ENCODE measurements at places on chromosomes 3 and 15.

- no peak for DNase-seq
Observed at GRCh38 chr15:69509131-69509530, 56.5 kb downstream of the RPLP1 start.

DNA sequence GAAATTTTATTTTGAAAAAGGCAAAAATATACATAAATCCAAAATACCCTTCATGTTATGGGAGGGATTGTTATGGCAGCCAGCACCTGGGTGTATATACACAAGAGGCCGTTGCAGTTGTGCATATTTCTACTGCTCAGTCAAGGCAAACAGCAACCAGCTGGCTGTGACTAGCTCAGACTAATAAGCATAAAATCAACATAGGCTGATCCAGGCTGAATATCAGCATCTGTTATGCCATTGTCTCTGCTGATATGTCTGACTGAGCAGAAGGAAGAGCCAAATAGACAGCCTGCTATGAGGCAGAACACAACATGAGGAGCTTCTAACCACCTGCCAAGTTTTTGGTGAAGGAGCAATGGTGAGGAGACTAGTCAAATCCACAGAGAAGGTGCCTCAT is 457.5 kb upstream of the ALCAM start:
- no peak for DNase-seq

GRCh38 chr3:155370198-155370597 is 76.7 kb upstream of the STRIT1 start:
- no peak for DNase-seq

- no peak for DNase-seq
Observed at GRCh38 chr15:78065973-78066946, 11.3 kb downstream of the TBC1D2B start.

GRCh38 chr15:67067930-67068551 is 2.6 kb downstream of the SMAD3 start:
- no peak for DNase-seq

- DNase-seq = no peak
Observed at GRCh38 chr15:55834331-55834730, 91.4 kb upstream of the PRTG start.

GRCh38 chr3:122076491-122077292 is 21.5 kb downstream of the CD86 start:
- no peak for DNase-seq

DNA sequence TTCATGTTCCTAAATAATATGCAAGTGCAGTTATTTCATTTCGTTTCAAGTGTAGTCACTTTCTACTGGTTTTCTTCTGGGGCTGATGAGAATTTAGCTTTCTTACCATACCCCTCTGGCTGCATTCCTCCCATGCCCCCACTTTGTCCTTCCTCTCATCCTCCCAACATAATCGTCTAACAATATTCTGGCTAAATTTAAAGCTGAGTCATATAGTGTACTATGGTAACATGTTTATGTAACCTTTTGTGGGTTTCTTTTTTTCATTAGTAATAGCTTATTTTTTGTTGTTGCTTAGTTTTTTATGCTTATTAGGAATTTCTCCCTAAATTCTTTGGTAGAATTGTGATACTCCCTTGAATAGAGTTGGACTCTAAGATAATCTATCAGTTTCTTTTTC is 30.5 kb downstream of the DUT start:
- no peak for DNase-seq

- DNase-seq = no peak
Observed at GRCh38 chr3:134447351-134447750, 38.4 kb downstream of the ANAPC13 start.

DNA sequence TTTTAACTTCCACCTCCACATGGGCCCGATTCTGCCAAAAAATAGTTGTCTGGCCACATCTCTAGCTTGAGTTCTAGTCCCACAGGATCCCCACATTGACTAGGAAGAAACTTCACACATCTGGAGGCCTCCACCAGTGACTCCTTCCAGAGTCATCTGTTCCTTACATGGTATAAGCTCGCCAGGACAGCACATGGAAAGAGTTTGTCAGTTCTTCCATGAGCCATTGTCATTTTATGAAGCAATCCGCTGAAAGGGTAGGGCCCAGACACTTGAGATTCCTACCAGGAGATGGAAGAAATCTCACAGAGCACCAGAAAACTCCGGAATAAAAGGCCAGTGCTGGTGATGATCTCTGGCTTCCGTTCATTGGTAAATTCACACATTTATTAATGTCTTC is 350.5 kb upstream of the ICE2 start:
- DNase-seq = no peak

DNA sequence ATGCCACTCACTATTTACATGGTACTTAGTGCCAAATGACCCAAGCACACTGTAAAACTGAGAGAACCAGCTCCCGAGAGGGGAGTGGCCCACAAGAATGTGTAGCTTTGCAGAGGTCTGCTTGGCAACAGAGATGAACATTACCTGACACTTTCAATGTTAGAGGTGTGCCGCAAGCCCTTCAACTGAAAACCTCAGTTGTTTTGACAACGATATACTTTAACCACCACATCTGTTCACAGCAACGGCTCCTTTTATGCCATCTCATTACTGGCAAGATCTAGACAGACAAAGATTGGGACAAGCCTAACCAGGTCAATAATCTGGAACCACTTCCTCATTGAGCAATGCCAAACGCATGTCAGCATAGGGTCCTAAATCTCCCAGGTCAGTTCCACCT is 23.7 kb downstream of the NEK10 start:
- no peak for DNase-seq

DNA sequence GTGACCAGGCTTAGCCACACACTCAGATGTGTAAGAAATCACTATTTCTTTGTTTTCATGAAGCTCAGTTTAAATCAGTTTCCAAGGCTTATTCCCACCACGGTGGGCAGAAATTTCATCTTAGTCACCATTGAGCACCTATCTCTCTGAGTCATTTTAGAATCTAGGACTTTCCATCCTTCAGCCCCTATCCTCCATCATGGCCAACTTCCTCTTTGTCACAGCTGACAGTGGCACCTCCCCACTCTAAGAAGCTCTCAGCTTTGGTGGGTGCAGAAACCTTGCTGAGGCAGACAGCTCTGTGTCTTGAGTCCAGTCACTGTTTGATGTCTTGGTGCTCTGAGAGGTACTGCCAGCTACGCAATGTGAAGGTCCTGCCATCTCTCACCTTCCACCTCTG is 32.9 kb downstream of the SNTN start:
- no peak for DNase-seq

DNA sequence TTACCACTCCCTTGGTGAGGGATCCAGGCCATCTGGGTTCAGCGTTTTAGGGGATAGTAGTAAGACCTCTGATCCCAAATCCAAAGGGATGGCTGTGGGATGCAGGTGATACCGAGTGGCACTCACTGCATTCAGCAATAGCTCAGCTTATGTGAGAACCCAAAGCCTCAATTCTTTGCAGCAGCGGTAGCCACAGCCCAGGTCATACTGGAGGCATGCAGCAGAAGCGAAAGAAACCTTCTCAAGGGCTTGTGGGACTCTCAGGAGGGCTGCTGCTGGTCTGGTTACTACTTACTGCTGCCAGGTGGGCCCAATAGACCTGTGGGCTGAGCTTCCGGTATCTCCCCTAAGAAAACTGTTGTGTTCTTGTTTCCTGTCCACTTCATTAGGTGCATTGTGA is 38.0 kb downstream of the CHCHD6 start:
- DNase-seq = no peak

DNA sequence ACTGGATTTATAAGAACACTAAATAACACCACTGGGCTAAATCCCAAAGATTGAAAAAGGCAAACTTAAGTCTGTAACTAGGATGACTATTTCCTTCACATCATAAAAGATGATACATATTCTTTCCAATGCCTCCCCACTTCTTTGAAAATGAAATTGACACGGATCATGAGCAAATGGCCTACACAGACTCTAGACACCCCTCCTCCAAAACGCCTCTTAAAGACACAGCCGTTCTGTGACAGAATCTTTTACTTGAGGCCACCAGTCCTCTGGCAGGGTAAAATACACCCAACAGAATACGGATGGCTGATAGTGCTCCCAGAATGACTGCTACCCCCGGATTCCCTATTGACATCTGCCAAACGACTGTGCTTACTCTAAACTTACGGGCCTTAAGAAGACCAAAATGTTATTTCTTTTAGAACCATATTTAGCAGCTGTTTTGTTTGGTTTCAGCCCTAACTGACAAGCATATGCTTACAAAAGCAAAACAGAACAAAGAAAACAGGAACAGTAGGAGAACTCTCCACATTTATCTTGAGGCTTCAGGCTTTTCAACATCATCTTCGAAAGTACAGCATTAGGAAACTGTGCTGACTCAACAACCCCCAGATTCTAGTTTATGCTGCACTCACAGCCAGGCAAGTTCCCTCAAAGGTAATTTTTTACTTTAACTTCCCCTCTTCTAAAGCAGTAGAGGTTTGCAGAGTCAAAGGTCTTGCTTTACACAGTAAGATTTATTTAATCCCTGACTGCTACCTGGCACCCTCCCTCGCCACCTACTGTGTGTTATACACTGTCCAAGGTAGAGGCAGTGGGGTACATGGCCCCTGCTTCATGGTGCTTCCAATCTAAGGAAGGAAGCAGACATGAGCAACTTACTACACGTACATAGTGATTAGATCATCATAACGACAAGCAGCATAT is 84.3 kb downstream of the TNIK start:
- no peak for DNase-seq

DNA sequence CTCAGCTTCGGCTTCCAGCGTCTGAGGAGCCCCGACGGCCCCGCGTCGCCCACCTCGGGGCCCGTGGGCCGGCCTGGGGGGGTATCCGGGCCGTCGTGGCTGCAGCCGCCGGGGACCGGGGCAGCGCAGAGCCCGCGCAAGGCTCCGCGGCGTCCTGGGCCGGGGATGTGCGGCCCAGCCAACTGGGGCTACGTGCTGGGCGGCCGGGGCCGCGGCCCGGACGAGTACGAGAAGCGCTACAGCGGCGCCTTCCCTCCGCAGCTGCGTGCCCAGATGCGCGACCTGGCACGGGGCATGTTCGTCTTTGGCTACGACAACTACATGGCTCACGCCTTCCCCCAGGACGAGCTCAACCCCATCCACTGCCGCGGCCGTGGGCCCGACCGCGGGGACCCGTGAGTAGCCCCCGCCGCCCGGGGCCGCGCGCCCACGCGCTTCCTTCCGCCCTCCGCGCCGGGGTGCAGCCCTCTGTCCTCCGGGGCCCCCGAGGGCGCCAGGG is 462 bp downstream of the EDEM1 start:
- DNase-seq = no peak

DNA sequence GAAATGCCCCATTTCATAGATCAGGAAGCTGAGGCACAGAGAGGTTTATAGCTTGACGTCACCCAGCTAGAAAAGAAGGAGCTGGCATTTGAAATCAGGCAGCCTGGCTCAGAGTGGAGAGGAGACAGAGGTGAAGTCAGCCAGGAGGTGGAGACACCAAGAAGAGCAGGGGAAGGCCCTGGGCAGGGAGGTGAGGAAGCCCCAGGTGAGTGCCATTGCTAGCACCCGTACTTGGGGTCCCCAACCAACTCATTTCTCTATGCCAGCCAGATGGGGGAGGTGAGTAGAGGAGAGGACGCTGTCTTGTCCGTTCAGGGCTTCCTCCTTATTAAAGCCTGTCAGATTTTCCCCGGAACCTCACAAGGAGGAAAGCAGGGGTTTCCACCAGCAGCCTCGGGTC is 149.6 kb upstream of the TLE3 start:
- no peak for DNase-seq

DNA sequence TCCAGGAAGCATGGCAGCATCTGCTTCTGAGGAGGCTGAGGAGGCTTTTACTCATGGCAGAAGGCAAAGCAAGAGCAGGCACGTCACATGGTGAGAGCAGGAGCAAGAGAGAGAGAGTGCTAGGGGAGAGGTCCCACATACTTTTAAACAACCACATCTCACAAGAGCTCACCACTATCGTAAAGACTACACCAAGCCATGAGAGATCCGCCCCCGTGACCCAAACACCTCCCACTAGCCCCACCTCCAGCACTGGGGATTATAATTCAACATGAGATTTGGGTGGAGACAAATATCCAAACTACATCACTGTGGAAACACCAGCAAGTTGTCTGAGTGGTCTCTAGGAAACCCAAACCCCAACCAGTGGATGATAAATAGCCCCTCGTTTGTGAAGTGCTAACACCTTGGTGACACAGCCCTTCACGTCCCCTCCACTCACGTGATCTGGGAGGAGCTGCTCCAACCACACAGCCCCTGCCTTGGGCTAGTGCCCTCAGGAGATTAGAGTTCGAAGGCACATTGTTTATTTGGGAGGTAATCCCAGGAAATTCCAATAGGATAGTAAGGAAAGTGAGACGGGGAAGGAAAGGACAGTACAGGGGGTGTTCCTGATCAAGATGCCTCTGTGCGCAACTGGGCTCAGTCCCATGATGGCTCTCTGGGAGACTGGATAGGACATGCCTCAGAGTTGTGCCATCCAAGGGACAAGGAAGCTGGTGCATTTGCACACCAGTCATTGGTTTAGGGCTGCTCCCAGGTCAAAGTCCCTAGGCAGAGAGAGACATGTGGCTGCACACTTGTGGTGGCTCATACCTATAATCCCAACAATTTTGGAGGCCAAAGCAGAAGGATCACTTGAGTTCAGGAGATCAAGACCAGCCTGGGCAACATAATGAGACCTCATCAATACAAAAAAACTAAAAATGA is 80.6 kb upstream of the CTNNB1 start:
- DNase-seq = no peak

DNA sequence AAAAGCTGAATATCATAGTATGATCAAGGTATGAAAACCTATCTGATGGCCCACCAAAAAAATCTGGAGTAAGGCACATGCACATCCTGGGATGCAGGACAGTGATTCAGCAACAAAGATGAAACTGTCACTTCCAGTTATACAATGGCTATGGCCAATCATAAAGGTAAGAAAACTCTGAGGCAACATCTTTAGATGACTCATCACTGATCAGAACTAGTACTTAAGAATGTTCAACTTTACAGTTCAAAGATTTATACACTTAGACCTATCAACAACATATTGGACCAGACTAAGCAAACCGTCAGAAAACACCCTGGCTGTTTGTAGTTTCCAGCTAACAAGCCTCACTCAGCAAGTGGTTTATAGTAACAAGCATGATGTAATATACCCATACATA is 21.3 kb upstream of the PLCH1 start:
- DNase-seq = no peak

- no peak for DNase-seq
Observed at GRCh38 chr15:90200534-90201129, 498 bp upstream of the SEMA4B start.

GRCh38 chr15:52252781-52253180 is 42.8 kb downstream of the MYO5C start:
- DNase-seq = no peak

DNA sequence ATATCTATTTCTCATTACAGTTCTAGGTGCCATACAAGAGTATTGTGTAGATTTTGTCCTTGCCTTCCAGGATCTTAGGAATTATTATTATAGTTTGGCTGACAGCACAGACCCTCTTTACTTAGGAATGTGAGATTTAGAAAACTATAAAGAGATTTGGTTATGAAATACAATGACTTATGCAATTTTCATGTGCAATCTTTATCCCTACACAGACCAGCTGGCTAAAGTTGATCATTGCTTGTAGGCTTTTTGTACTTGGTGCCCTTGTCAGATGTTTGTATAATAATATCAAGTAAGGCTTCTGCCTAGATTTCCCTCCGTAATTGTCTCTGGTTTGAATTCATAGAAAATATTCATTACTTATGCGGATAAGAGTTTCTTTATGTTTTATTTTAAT is 174.5 kb upstream of the GAP43 start:
- DNase-seq = no peak

- DNase-seq = no peak
Observed at GRCh38 chr15:99087405-99087943, 17.4 kb upstream of the SYNM start.

GRCh38 chr3:39961230-39961629 is 151.8 kb downstream of the MYRIP start:
- no peak for DNase-seq
